ENCODE measurements at places on chromosomes 2 and 18.

DNA sequence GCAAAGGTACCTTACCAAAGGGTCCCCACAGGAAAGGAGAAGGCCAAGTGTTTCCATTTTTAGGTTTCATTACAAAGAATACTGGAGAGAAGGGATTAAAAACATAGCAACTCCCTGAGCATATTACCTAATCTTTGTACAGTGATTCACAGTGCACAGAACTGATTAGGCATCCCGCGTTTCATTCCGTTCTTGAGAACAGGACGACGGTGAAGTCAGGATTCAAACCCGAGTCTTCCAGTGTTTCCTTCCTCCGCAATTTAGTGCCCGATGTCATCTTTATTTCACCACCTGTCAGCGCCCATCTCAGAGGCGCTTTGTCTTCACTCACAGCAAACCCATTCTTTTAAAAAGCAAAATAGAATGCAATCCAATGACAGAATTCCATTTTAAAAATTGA is 488.5 kb downstream of the EIPR1 start:
- H3K27me3 ChIP-seq, result no peaks in the 10 kb centered on the region
- H3K27ac ChIP-seq, result no peak overlapping the region
- no peaks in the 10 kb centered on the region for H3K4me1 ChIP-seq
- no peak overlapping the region for H3K4me3 ChIP-seq
- no peaks in the 10 kb centered on the region for H3K36me3 ChIP-seq
- DNase-seq, result no peak

DNA sequence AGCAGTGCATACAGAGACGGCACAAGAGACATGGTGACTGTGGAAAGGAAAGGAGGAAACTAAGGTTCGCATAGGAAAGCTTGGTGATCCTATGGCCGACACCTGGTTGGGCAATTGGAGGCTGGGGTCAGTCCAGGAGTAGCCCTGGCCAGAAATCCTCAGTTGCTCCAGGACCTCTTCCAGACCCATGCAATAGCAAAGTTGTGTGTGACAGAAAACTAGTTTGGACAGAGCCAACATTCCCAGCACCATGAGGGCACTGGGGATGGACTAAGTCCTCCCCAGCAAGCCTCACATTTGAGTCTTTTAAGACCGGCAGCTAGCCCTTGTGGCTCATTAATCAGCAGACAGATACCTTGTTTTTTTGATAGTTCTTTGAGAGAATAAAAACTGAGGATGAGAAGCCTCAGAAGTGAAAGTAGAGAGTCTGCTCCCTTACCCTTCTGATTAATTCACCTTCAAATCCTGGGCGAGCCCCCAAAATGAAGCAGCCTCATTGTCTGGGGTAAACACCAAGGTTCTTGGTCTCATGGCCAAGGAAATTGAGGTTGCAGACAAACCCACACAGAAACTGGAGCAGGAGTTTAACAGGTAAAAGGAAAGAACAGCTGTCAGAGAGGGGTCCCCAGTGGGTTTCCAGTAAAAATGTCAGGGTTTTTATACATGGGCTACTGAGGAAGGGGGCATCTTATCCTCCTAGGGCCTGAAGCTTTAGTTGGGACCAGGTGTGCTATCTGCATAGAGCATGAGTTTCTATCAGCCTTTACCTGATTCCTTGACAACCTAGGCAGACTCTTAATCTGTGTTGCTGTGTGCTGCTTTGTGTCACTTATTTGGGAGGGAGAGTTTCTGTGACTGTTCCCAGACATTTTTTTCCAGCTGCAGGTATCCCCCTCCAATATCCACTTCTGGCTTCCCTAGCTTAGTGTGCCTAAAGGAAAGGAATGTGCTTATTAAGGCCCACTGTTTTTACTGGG is 39.1 kb downstream of the STK17B start:
- DNase-seq, result no peak
- H3K36me3 ChIP-seq, result peaks cover 44% of the 10 kb centered on the region

GRCh38 chr18:220708-221107 is 47.1 kb downstream of the THOC1 start:
- no peaks in the 10 kb centered on the region for H3K27me3 ChIP-seq
- H3K4me1 ChIP-seq, result no peaks in the 10 kb centered on the region
- H3K4me3 ChIP-seq, result no peak overlapping the region
- peaks cover 39% of the 10 kb centered on the region for H3K36me3 ChIP-seq

- peaks cover 4% of the 10 kb centered on the region for H3K27me3 ChIP-seq
- peaks cover 7% of the 10 kb centered on the region for H3K4me1 ChIP-seq
- H3K36me3 ChIP-seq, result no peaks in the 10 kb centered on the region
- DNase-seq, result no peak
- H3K27ac ChIP-seq, result no peak overlapping the region
- no peak overlapping the region for H3K4me3 ChIP-seq
Observed at GRCh38 chr2:217601601-217602000, 401.2 kb downstream of the TNS1 start.

DNA sequence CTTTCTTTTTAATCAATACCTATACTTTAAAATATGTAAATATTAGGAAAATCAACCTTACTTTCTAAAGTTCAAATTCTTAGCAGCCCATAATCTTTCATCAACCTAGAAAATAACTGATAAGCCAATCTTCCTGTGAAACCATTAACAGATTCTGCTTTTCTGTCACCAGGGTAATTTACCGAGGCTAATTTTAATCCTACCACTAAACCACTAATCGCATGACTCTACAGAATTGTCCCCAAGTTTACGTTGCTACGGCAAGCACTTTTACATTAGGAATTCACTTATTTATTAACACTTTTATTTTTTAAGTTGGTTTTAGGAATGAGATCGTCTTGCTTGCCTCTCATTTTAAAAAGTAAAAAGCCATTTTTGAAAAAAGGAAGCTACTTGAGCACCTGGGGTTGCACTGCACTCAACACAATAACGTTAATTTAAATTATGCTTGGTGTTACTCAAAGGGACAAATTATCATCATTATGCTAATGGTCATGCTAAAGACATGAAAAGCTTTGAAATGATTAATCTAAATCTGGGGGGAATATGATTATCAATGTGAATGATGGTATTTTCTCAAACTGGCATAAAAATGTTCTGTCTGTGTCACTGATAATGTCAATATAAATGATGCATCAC is 10.2 kb downstream of the ZNF516 start:
- peaks cover 68% of the 10 kb centered on the region for H3K4me1 ChIP-seq
- no peaks in the 10 kb centered on the region for H3K27me3 ChIP-seq
- H3K27ac ChIP-seq, result no peak overlapping the region
- H3K36me3 ChIP-seq, result peaks cover 4% of the 10 kb centered on the region

DNA sequence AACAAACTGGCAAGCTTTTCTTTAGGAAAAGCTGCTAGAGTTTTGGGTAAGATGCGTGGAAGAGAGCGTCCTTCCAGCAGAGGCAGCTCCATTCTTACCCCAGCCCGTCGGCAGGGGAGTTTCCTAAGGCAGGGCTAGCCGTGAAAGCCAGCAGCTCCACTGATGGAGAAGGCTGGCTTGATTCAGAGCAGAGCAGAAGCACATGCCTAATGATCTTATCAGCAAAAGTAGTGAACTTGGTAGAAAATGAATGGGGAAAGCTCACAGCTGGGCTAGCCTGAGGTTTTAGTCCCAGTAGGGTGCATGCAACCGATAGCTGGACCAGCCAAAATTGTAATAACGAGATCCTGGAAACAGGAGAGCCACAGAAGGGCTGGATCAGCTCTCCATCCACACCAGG is 20.8 kb downstream of the LAMA1 start:
- peaks cover 31% of the 10 kb centered on the region for H3K36me3 ChIP-seq
- H3K4me3 ChIP-seq, result no peak overlapping the region
- H3K27ac ChIP-seq, result no peak overlapping the region
- DNase-seq, result no peak
- peaks cover 33% of the 10 kb centered on the region for H3K4me1 ChIP-seq

GRCh38 chr18:39913672-39914366 is 2041.2 kb upstream of the PIK3C3 start:
- no peak overlapping the region for H3K4me3 ChIP-seq
- H3K4me1 ChIP-seq, result peaks cover 12% of the 10 kb centered on the region
- no peak for DNase-seq

DNA sequence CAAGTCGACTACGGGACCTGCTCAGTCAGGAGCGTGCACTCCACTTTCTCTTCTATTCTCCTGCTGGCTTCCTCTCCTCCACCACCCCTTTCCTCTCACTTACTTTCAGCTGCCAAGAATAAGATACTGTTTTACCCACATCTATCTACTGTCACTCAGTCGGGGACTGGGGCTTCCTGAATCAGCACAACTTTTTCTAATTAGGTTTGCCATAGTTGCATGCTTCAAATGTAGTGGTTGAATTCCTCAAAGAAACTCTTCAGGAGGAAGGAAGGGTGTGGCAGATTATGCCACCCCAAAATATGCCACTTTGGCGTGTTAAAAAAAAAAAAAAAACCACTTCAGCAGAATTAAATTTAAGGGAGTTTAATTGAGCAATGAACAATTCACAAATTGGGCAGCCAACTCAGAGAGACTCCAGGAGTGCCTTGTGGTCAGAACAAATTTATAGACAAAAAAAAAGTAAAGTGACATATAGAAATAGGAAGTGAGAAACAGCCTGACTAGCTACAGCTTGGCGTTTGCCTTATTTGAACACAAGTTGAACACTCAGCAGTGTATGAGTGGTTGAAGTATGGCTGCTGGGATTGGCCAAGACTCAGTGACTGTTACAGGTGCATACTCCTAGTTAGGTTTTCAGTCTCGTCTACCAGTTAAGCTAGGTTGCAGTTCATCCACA is 32.5 kb upstream of the RMDN2 start:
- no peak for DNase-seq
- peaks cover 3% of the 10 kb centered on the region for H3K27me3 ChIP-seq
- H3K4me3 ChIP-seq, result no peak overlapping the region
- H3K36me3 ChIP-seq, result no peaks in the 10 kb centered on the region
